ENCODE measurements at places on chromosomes 1 and 21.
A peak's percentile ranks its signal among the peaks of the same experiment; 100 is the strongest.

- no peak for DNase-seq
Measured at GRCh38 chr1:197065559-197065958, 1.5 kb downstream of the F13B start.

DNA sequence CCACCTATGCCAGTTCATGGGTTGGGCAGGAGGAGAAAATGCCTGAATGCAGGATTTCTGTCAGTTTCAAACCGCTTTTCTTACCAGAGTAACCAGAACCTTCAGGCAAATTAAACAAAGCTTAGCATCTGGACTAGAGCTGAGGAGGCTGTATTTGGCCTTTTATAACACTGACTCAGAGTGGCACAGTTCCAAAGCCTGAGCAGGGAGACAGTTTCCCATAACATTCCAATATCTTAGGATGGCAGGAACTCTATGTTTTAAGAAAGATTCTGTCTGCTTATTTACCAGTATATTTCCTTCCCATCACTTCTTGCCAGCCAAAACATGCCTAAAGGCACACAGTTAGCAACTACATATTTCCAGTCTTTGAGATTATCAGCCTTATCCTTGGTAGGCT, 46.8 kb downstream of the UBR4 start:
- no peak for DNase-seq

DNA sequence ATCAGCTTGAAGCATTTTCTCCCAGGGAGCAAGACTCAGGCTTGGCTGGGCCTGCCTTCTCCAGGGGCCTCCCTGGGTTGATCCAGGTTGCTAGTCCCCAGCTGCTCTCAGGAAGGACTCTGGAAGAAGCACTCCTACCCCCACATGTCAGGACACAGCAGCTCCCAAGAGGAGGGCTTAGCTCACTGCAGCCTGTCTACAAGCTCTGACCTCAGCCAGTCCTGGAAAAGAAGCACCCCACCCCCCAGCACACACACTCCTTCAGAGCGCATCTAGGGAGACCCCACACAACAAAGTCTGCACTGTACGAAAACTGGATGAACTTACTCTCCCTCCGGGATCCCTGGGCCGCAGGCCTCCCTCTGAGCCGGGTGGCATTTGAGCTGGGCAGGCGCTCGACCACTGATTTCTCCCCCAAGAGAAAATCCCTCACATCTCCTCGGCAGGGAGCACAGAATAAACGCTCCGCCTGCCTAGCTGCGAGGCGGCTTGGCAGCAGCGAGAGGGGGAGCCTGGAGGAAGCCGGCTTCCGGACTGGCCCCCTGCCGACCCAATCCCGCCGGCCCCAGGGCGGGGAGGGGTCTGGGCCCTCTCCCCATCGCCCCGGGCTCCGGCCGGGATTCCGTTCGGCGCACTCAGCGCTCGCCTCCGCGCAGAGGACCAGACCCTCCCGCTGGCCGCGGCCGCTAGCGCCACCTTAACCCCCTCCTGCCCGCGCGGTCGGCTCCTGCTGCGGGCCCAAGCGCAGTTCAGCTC, at the start of gene KCNA2:
Gene KCNA2, minus strand, starts transcription at position 458 of the 756 bp plus-strand sequence. CDS start 1,576 bp downstream, outside the sequence.
- peak; percentile 9 for DNase-seq

GRCh38 chr1:50491142-50491541, 67.9 kb upstream of the DMRTA2 start:
- no peak for DNase-seq

GRCh38 chr1:9435854-9436640, 103.2 kb upstream of the SLC25A33 start:
- no peak for DNase-seq

DNA sequence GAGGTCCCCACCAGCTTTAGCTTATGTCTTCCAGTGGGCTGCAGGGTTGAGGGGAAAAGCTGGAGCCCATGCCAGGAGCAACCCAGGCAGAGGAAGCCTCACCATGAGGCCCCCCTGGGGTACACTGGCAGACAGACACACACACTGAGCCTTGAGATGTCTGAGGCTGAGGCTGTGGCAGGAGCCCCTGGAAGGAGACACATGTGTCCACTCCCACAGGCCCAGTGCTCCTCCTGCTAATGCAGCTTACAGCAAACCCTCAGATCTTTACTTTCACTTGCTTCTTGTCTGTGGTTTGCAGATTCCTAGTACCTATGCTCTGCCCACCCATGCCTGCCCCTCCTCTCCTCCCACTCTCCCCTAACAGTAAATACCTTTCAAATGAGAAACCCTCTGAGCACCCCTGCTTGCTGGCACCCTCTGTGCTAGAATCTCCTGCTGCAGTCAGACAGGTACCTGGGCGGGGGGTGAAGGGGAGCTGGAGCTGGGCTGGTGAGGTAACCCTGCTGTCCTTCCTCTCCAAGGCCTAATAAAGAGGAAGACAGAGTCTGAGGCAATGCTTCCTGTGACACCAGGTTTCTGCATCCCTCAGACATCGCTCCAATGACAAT, 63.4 kb upstream of the NEK2 start:
- DNase-seq = peak; percentile 44

GRCh38 chr21:32900814-32901213, 124.9 kb upstream of the OLIG2 start:
- no peak for DNase-seq

DNA sequence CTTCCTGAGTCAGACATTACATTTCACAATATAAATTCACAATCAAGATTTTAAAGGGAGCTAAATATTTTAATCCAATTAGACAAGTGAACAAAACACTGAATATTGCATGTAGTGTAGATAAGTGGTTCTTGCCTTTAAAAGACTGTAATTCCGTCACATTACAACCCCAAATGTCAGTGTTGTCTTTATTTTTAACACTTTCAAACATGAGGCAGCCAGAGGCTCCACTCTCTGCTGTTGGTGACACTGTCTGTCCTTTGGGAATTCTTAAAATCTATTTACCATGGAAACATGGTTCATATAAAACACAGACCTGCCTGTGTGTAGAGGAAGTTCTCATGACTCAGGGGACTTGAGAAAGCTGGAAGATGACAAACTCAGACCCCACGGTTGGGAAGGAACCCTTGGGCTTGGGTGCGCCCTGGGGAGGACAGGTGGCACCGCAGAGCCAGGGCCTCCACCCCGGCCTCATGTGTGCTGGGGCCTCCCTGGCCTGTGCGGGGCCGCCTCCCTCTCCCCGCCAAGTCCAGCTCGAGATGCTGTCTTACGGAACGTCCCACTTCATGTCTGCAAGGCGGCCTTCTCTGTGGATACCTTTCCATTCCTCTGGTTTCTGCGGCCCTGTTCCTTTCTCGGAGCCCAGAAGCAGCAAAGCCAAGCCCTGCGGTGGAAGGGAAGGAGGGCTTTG, 239.0 kb downstream of the SDCCAG8 start:
- no peak for DNase-seq

GRCh38 chr21:18529254-18529653, 125.7 kb upstream of the TMPRSS15 start:
- DNase-seq = no peak

GRCh38 chr1:231357831-231358354, 19.8 kb downstream of the SPRTN start:
- DNase-seq = peak; percentile 25

- no peak for DNase-seq
Measured at GRCh38 chr1:172185211-172185610, 235.3 kb upstream of the C1orf105 start.

- DNase-seq = no peak
Measured at GRCh38 chr1:31295874-31296485, 608 bp downstream of the SNRNP40 start.

GRCh38 chr1:232355162-232356006, 274.5 kb downstream of the SIPA1L2 start:
- DNase-seq = no peak

GRCh38 chr1:204085876-204086275, 13.0 kb downstream of the SOX13 start:
- DNase-seq = no peak

- DNase-seq = no peak
Measured at GRCh38 chr1:230415405-230416132, 10.6 kb downstream of the PGBD5 start.

- DNase-seq = no peak
Measured at GRCh38 chr1:59223989-59224634, 72.8 kb upstream of the FGGY start.

- DNase-seq = no peak
Measured at GRCh38 chr1:227428803-227429202, 110.5 kb upstream of the CDC42BPA start.

DNA sequence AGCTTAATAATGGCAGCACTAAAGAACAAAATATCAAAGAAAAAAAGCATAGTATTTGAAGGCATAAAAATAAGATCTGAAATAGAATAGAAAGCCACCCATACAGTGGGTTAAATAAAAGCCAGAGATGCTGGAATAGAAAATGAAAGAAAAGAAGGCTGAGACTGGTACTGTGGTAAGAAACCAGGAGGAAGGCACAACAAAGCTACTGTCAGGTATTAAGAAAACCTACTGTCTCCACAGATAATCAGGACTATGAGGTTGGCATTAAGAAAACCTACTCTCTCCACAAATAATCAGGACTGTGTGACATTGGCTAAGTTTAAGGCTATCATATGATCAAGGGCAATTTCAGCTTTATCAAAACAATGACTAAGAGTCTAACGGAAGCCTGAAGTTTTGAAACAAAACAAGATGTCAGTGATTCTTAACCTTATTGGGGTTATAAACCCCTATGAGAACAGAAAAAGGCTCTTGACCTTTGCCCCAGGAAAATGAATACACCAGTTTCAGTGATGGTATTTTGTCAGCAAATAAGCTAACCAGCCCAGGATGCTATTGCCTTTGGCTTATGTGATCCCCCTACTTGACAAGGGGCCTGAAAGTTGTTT, 24.4 kb downstream of the MCOLN2 start:
- no peak for DNase-seq

DNA sequence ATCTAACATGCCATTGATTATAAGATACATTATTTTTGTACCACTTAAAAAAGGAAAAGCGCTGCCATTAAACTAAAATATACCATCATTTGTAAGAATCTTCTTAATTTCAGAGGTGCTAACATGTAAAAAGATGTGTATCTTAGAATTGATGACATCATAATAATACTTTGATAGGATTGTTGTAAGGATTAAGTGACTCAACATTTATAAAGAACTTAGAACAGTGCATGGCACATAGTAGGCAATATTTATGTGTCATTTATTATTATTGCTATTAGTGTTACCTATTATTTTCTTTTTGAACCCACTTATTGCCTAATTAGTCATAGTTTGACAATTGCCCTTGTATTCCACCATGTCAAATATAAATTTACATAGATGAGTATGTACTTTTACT, 21.8 kb downstream of the HIPK1 start:
- DNase-seq = no peak

DNA sequence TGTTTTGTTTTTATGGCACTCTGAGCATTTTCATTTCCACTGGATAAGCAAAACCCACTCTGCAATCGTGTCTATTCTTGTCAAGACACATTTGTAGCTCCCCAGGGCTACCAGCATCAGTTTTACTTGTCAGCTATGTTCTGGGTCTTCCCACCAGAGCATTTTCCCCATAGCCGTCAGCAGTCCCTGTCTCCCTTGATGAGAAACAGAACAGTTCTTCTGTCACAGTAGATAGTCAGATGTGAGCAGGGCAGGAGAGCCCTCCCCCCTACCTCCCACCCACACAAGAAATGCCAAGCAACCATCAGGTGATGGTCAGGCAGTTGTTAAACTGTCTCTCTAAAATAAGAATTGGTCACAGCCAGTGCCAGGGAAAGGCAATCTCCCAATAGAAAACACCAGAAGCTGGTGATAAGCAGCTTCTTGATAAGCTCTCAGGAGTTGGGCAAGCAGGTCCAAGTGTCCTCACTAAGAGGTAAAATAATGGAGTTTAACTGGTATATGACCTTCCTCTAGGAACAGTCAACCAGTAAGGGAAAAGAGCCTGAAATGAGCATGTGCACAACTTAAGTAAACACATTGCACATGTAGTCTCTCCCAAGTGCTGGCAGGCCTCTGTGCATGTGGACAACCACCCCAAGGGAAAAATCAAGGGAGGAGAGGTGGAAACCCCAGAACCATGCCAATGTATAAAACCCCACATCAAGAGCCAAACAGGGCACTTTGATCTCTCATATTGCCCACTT, 208.2 kb downstream of the S1PR1 start:
- DNase-seq = no peak

- no peak for DNase-seq
Measured at GRCh38 chr21:42436914-42437313, 33.2 kb downstream of the UBASH3A start.

DNA sequence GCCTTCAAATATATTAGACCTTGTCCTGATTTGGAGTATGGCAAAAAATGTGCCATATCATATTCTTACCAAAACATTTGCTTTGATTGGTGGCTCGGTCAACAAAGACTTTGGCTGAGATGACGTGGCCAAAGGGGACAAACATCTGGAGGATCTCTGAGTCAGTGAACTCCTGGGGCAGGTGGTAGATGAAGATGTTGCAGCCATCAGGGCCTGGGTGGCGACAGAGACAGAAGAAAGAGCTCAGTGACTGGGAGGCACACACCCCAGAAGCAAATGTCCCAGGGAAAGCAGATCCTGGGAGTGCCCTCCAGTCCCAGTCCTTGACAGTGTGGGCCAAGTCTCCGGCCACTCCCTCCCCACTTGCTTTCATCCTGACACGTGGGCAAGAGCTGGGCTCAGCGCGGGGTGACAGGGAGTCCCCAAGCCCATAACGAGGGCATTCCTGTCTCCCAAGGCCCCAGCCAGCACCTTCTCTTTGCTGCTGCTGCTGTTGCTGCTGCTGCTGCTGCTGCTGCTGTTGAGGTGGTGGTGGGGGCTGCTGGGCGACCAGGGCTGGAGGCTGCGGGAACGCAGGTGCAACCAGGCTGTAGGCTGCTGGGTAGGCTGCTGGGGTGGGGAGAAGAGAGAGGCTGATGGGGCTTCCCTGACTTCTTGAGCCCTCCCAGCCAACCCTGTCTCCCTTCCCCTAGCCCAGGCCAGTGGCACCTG, 10.7 kb downstream of the CELF3 start:
- DNase-seq = no peak

DNA sequence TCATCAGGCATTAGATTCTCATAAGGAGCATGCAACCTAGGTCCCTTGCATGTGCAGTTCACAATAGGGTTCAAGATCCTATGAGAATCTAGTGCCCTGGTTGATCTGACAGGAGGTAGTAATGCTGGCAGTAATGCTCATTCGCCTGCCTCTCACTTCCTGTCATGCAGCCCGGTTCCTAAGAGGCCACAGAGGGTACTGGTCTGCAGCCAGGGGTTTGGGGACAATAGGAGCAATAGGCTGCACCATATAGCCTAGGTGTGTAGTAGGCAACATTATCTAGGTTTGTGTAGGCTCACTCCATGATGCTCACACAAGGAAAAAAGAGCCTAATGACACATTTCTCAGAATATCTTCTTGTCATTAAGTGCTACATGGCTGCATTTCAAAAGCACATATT, 25.8 kb downstream of the CFHR5 start:
- no peak for DNase-seq
